CD4-positive, alpha-beta T cell (primary cell): ENCODE measurements at places on chromosomes 3 and 15.

DNA sequence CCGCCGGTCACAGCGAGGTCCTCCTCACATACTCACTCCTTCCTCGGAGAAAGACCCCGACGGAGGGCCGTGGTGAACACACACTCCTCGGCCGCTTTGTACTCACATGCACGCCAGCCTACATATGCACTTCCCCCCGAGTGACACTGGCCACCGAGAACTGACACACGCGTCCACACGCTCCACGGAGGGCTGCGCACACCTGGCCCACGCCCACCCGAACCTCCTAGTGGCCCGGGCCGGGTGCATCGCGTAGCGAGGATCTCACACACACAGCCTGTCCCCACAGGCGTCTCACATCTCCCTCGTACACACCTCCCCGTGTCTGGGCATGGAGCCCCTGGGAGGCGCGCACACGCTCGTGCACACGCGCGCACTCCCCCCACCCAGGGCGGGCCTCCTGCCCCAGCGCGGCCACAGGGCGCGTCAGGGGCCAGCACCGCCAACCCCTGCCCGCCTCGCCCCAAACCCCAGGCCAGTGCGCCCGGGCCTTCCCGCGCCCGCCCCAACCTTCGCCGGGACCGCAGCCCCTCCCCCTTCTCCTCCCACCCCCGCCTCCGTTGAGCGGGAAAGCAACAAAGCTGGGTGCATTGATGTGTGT is 411 bp upstream of the C3orf70 start:
- DNase-seq, result no peak

DNA sequence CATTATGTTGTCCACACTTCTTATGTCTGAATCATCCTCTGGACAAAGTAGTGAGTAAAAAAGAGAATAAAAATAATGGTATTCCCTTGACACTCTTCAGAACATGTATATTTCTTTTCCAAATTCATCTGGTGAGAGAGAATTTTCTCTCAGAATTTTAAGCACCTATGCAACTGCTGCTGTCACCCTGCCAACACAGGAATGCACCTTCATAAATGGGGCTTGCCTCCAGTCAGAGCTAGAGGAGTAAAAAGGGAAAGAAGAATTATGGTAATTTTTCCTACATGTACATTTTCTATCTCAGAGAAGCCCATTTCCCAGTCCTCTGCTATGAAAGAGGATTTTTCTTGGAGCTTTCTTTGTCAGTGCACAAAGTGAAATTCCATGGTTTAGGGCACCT is 92.2 kb upstream of the ALCAM start:
- DNase-seq, result no peak

GRCh38 chr3:146814601-146815315 is 209.6 kb upstream of the PLSCR5 start:
- DNase-seq, result no peak

DNA sequence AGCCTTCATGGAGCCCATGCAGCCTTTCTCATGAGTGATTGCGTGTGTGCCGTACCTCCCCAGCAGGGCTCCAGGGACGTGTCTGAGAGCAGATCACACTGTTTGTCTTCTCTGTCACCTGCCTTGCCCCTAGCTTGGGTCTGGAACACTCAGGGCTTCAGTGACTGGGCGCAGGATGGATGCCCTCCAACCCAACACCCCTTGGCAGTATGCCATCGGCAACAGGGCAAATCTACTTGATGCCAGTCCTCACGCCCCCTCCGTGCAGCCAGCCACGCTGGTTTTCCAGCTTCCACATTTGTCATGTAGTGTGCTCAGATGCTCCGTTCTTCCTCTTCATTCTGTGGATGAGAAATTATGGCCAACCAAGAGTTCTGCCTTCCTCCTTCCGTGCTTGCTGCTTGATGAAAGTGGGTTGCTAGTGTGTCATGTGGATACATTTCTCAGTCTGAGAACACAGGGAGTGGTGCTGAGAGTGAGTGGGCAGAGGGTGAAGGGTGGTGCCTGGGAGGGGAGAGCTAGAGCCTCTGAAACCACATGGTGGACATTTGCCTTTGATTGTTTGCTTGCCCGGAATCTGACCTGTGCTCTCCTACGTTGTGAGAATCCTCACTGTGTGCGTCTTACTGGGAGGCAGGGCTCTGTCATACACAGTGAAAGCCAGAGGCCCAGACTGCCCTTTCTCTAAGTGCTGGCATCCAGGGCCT is 97.2 kb downstream of the FAM43A start:
- DNase-seq, result no peak
